ENCODE measurements at places on chromosomes 3 and 15.

DNA sequence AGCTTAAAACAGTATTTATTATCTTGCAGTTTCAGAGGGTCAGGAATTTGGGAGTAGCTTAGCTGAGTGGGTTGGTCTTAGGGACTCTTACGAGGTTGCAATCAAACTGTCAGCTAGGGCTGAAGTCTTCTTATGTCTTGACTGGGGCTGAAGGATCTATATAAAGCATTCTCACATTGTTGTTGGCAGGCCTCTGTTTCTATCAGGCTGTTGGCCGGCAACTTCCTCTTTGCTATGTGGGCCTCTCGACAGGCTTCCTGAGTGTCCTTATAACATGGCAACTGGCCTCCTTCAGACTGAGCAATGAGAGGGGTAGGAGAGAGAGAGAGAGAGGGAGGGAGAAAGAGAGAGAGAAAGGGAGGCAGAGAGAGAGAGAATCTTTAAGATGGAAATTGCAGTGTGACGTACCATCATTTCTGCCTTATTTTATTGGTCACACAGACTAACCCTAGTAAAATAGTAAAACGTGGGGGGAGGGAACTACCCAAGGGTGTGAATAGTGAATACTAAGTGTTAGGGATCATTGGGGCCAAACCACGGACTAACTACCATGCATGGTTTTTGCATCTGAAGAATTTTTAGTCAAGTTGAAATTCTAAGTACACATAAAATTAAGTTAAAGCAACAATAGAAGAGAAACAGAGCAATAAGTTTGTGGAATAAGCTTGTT lies 16.1 kb downstream of the FGF7 start:
- no peak for DNase-seq

GRCh38 chr3:57758686-57759085 lies 2.6 kb downstream of the SLMAP start:
- no peak for DNase-seq

GRCh38 chr3:45125550-45126026 lies 20.6 kb downstream of the CDCP1 start:
- no peak for DNase-seq

DNA sequence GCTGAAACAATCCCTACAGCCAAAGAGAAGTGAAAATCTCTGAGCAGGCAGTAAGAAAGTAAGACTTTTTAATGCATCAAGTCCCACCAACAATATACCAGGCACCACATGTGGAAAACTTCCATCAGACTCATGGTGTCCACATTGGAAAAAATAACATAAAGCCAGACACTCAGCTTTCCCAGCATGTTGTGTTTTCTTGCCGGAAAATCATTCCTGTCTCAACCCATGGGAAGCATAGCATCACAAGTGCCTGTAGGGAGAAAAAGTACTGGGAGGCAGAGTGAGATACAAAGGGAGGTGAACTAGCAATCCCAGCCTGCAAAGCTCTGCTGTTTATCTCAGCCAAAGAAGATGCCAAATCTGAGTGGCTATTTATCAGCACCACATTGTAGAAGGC lies 868.9 kb downstream of the SI start:
- DNase-seq = no peak

- no peak for DNase-seq
Observed at GRCh38 chr3:186360779-186361178, 1.3 kb downstream of the DGKG start.

DNA sequence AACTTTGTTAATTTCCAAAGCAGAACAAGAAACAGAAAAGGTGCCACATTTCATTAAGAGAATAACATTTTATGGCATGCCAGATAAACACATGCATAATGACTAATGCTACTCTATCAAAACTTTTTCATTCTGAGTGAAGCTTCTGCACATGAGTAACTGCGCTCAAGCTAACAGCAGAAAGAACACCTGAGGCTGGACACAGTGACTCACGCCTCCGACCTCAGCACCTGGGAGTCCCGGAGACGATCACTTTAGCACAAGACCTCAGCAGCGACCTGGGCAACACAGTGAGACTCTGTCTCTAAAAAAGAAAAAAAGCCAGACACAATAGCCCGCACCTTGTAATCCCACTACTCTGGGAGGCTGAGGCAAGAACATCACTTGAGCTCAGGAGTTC lies 70.6 kb downstream of the ACAP2 start:
- no peak for DNase-seq

DNA sequence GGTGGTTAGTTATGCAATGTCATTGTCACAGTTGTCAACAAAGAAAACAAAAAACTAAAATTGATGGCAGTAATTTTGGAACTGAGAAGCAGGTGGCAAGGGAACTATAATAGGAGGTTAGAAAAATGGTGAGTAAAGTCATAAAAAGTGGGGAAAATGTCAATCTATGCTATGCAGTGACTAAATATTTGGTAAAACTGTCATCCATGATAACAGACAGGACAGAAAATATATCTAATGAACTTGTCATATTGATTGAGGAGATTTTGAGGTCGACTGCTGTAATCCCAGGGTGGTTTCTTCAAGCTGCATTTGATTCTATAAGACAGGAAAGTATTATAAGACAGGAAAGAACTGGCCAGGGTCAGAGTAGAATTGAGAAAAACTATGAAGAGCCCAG lies 998.4 kb downstream of the IGSF11 start:
- no peak for DNase-seq

DNA sequence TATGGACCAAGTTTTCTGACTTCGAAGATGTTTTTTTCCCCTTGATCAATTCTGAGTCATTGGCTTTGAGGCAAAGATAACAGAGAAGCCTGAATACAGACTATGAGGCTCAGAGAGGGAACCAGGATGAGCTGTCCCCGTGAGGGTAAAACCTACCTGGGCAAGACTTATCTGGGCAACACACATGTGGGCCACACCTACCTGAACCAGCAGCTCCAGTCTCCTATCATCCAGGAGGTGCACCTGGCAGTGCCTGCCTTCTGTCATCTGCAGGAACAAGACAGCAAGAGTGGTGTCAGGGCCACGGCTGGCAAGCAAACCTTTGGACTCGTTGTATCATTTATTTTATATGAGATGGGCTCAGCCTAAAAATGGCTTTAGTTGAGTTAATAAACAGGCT lies 72.6 kb downstream of the FRMD4B start:
- DNase-seq = no peak

- DNase-seq = no peak
Observed at GRCh38 chr3:5061218-5061569, 60.9 kb upstream of the ARL8B start.

- DNase-seq = no peak
Observed at GRCh38 chr15:43280996-43281395, 14.3 kb upstream of the TGM5 start.

- no peak for DNase-seq
Observed at GRCh38 chr15:88636050-88636449, 2.8 kb upstream of the ISG20 start.

GRCh38 chr3:197406266-197406665 lies 107.9 kb upstream of the DLG1 start:
- no peak for DNase-seq

GRCh38 chr15:64389036-64389435 lies 1.4 kb downstream of the TRIP4 start:
- DNase-seq = no peak

DNA sequence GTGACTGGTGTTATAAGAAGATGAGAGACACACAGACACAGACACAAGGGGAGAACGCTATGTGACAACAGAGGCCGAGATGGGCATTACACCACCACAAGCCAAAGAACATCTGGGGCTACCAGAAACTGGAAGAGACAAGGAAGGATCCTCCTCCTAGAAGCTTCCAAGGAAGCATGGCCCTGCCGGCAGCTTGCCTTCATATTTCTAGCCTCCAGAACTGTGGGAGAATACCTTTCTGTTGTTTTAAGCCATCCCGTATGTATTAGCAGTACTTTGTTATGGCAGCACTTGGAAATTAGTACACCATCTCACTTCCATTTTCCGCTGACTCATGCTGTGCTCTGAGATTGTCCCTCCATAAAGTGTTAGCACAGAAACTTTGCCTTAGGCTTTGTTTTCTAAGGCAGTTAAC lies 38.7 kb upstream of the CA12 start:
- DNase-seq = no peak

- DNase-seq = no peak
Observed at GRCh38 chr3:151372063-151372820, 12.3 kb downstream of the P2RY12 start.

DNA sequence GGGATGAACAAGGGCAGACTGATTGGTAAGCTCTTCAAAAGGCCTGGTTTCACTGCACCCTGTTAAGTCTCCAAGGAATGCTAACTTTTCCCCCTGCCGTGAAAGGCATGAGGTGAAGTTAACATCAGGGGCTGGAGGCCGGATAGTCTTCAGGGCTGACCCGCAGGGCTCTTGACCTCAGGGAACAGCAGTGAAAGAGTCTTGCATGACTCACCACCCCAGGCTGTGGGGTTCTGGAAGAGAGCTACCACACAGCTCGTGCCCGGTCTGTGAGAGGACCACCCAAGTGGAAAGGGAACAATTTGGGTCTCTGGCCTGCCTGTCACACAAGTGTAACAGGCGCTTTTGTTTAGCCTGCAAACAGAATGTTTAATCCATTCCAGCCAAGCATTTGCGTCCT lies 504.9 kb downstream of the EDEM1 start:
- DNase-seq = no peak

- DNase-seq = no peak
Observed at GRCh38 chr15:32683906-32684584, 33.8 kb upstream of the GREM1 start.

DNA sequence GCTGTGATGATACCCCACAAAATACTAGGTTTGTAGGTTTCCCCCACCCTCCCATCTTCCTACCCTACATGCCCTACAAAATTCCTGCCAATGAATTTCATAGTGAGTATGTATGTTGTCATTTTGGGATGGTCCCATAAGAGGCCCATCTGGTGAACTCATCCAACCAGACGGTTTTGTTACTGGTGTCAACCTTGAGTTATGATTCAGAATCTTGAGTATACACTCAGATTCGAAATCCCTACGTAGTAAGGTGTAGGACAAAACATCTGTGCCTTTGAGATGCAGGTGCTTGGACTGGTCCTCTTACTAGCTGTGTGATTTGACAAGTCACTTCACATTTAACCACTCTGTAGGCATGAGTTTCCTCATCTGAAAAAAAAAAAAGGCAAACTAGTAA lies 3.6 kb downstream of the SIAH2 start:
- DNase-seq = no peak
